Activated T-helper 1 cell treated with anti-CD3 and anti-CD28 coated beads, Interleukin-12 subunit alpha, Interleukin-12 subunit beta, Interleukin-2, Interleukin-4 antibody, amounts not matched to agents 30 ng/mL and 10 ng/mL and 1 ng/mL, durations not matched to agents 14 hours and 24 hours and 36 hours (primary cell): ENCODE measurements at places on chromosomes 12 and 14.

GRCh38 chr12:31310488-31310887 lies 15.5 kb downstream of the SINHCAF start:
- no peak for DNase-seq

DNA sequence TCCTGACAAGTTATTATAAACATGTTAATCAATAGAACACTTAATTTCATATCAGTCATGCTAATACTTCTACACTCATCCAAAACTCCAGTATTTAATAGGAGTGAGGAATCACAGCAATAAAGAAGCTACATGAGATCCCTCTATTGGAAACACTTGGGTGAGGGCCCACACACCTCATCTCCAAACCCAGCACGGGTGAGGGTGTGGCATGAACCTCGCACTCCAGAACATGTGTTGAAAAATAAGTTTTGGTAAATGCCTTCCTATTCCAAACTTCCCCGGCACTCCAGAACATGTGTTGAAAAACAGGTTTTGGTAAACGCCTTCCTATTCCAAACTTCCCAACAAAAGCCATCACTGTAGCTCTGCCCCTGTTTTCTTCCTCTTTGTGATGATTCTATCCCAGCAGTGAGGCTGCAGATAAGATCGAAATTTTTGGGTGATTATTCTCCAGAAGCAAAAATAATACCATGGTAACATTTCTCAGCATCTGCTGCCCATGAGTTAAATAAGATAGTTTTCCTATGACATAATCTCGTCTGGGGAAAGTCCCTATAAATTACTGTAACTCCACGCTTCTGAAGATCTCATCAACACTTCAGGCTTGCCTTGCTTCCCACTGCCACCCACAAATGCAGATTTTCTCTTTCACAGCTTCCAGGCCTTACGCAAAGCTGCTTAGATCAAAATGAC lies 24.4 kb upstream of the PTPRB start:
- no peak for DNase-seq

GRCh38 chr14:92481386-92481785 lies 32.2 kb upstream of the RIN3 start:
- no peak for DNase-seq

DNA sequence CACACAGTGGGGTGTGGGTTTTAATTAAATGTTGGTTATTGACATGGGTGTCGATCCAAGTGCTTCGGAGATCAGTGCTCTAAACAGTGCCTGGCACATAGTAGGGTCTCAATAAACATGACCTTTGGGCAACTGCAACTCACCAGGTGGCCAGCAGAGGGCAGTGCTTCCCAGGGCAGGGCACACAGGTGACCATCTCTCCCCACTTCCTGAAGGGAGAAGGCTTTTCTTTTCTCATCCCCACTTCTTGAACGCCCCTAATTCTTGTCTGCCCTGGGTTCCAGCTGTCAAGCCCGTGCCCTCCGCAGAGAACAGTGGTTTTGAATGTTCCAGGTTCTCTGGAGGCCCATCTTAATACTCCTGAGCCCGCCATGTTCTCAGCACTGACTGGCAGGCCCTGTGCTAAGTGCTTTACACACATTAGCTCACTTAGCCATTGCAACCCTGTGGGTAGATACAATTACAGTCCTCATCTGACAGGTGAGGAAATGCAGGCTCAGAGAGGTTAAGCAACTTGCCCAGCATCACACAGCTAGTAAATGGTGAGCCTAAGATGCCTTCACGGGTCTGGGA lies 16.3 kb downstream of the RAPGEF3 start:
- peak; percentile 61 for DNase-seq

GRCh38 chr12:16949371-16949770 lies 343.4 kb upstream of the LMO3 start:
- DNase-seq = no peak

GRCh38 chr12:47033081-47033480 lies 46.3 kb upstream of the PCED1B start:
- DNase-seq = no peak

DNA sequence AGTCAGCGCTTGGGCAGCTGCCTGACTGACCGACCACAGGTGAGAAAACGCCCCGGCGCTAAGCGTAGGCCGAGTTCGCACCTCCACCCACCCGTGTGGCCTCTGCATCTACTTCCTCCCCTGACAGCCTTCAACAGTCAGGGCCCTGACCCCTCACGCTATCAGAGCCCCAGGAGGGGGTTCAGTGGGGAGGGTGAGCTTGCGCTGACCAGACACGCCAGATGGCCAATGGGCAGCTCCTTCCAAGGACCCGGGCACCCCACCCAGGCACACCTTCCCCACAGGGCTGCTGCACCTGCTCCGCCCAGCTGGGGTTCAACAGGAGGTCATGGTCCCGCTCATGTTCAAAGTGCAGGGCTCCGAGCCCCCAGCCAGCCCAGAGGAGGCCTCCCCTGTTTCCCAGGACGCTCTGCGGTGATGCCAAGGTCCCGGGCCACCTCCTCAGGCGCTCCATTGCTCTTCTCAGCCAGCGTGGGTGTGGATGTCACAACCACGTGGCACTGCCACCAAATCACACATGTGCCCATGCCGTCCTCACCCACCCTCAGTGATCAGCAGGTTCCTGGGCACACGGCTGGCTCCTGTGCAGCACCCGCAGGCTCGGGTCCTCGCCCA lies 48.7 kb upstream of the BCL11B start:
- DNase-seq = no peak
